ENCODE measurements at places on chromosomes 1 and 21.

DNA sequence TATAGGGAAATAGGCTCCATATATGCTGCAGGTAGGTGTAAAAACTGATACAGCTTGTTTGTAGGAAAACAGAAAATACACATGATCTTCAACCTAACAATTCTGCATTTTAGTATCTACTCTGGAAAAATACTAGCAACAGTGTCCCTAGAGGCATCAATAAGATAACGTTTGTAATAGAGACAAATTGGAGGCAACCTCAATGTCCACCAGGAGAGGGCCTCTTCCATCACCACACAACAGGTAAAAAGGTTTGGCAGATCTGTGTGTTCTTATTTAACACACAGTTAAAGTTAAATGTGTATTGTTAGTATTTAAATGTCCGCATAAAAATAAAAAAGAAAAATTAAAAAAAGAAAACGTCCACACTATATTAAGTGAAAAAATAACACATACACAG lies 5.4 kb downstream of the EIF2D start:
- DNase-seq = no peak

DNA sequence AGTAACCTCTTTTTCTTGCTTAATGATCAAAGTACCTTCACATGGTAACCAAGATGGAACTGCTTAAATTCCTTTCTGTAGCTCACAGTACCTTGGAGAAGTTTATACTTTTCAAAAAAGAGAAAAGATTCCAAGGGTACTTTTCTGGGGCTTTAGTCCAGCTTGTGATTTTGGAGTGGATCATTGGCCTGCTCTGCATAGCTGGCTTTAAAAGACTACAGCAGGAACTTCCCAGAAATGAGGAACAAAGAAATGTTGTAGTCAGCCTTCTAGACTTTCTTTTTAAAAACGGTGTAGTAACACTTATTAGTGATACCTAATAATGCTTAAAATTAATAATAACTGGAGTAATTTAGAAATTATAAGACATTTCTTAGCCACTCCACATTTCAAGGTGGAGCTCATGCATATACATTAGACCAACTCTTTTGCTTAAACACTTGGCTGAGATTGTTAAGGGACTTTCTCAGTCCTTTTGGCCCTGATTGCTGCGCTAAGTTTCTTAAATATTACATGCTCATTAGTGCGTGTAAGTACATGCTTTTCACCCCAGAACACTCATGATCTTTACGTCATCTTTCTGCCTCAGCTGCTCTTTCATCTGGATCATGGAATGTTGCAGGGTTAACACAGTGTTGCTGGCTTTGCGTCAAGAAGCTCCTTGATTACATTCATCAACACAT lies 57.3 kb downstream of the SDCCAG8 start:
- DNase-seq = peak; percentile 16

DNA sequence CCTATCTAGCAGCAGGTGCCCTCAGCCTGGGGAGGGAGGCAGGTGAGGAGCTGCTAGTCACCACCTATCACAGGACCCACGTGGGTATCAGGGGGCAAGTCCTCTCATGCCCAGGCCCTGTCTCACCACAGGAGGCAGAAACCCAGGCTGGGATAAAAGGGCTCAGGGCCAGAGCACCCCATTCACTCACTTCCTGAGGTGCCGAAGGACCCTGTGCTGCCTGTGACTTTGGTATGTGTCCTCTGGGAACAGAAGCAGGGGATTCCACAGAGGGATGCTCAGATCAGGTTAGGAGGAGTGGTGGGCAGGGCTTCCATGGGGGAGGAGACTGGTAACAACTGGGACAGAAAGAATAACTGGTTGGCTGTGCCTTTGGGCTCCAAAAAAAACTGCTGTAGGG lies at the start of gene LCE1E:
TSS of gene LCE1E (plus strand) at position 181 of the 400 bp plus-strand sequence. CDS start 1,043 bp downstream, outside the sequence.
- DNase-seq = no peak

DNA sequence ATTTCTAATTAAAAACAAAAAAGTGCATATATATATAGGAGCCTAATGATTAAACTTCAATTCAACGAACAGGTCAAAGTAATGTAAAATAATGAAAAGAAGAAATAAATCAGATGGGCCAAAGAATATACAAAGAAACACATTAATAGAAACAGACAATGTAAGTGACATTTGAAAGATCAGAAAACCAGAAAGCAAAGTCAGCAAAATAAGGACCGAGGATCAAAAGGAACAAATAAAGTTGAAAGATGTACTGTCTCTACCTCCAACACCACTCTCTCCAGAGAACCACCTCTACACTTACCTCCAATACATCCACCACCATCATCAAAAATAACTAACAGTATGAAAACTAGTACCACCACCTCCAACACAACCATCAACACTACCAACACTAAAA lies 1226.3 kb upstream of the NCAM2 start:
- no peak for DNase-seq

GRCh38 chr1:15948091-15948591 lies 27.8 kb downstream of the ZBTB17 start:
- peak; percentile 70 for DNase-seq

- no peak for DNase-seq
Observed at GRCh38 chr1:212478467-212479025, 45.8 kb downstream of the NENF start.

- DNase-seq = peak; percentile 77
Observed at GRCh38 chr21:44927587-44928461, 7.1 kb upstream of the ITGB2 start.

DNA sequence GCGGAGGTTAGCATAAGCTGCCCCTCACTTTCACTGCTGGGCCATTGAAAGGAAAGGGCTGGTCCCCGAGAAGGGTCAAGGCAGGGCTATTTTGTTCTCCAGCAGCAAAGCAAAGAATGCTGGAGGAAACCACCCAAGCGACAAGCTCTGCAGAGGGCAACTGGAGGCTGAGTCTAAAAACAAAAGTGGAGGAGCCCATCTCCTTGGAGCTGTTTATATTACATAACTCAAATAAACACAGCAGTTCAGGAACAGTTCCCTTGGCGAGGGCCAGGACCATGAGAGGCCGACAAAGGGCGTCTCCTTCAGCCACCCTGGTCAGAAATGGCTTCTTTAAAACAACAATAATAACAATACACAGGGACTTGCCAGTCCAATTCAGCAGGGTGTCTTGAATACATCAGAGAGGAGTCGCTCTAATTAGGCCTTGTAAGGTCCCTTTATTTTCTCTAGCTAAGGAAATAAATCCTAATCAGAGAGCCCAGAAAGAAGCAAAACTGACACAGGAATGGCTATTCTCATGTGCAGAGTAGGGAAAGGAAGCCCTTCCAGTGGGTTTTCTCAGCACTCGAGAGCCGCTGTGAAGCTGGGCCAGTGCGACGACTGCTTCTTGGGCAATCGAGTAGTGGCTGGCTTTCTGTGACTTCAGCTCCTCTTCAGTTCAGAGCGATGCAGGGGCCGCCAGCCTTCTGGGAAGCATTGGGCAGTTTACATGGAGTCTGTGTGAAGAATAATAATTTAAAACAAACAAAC lies 57.0 kb upstream of the TARBP1 start:
- DNase-seq = no peak

- DNase-seq = no peak
Observed at GRCh38 chr1:181936269-181936668, 125.2 kb downstream of the ZNF648 start.

GRCh38 chr1:30012455-30013440 lies 710.6 kb downstream of the MATN1 start:
- DNase-seq = no peak

DNA sequence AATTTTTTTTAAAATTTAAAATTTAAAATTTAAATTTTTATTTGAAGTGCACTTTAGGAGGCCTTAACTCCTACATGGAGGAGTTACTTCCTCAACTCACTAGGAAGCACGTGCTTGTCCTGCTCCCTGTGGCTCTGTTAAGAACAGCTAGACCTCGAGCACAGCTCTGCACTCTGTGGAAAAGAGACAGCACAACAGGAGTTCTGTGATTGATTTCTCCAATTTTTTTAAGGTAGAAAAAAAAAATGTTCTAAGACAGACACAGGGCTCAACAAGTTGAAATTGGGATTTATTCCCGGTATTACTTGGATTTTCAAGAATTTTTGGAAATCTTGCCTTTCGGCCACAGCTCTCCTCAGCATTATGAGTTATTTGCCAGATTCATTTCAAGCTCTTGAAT lies 356.6 kb upstream of the LYPLAL1 start:
- DNase-seq = no peak

GRCh38 chr21:25640202-25640942 lies 1.3 kb downstream of the JAM2 start:
- DNase-seq = peak; percentile 50

- no peak for DNase-seq
Observed at GRCh38 chr1:157494093-157494492, 58.2 kb downstream of the FCRL5 start.

- no peak for DNase-seq
Observed at GRCh38 chr21:28817871-28818270, 174.8 kb downstream of the LTN1 start.

- no peak for DNase-seq
Observed at GRCh38 chr1:154495496-154496273, 6.3 kb upstream of the TDRD10 start.

GRCh38 chr1:110581682-110582145 lies 24.4 kb downstream of the KCNA2 start:
- DNase-seq = no peak

- DNase-seq = no peak
Observed at GRCh38 chr1:107785496-107786202, 179.3 kb downstream of the VAV3 start.

GRCh38 chr21:35868005-35868868 lies 192.1 kb downstream of the SETD4 start:
- DNase-seq = no peak

GRCh38 chr1:58942759-58943191 lies 158.9 kb upstream of the JUN start:
- no peak for DNase-seq

DNA sequence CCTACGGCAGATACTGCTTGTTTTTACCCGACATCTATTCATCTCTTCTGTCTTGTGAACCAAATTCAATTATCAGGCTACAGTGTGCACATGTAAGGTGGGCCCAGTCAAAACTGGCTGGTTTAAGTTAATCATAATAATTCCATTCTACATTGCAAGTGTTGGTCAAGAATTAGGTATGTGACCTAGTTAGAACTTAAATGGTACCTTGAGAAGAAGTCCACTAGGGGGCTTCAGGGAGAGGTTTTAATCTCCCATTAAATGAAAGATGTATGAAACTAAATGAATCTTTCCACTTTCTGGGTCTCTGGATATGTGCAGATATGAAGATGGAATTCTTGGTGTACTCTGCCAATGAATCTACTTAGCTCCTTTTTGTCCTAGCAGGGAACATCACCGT lies 187.1 kb downstream of the CDC42BPA start:
- DNase-seq = peak; percentile 15

DNA sequence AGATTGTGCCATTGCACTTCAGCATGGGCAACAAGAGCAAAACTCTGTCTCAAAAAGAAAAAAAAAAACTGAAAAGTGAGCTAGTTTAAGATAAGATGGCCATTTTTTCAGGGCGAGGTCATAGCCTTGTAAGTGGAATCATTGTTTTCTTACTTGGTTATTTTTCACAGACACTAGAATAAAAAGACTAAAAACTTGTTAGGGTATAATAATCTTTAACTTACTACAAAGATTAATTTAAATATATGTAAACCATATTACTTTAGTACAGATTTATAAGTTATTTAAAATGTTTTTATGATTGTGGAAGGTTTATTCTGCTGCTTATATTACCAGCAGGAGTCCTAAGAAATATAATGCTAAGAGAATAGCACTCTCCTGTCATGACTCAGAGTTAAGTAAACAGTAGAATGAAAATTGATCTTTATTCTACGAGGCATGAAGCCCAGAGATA lies 23.5 kb downstream of the ANGPTL1 start:
- no peak for DNase-seq

GRCh38 chr1:39499668-39500067 lies 8.2 kb downstream of the BMP8A start:
- DNase-seq = no peak

DNA sequence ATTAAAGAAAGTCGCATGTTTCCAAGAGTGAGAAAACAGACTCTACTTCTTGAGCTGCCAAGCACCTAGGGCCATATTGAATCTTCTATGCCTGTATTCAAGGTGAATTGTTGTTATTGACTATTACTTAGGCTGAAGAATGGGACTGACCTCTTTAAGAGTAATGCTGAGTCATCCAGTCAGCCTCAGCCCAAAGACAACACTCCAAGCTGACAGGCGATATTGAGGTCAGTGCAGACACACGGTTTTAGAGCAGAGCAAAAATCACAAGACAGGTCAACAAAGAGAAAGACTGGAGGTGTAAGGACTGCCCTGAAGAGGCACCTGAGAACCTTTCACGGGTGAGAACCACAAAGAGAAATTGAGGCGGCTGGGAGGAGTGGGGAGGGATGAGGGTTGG lies 146.9 kb downstream of the MIS18A start:
- DNase-seq = no peak

- no peak for DNase-seq
Observed at GRCh38 chr1:156766298-156767100, 836 bp upstream of the PRCC start.

GRCh38 chr1:62897788-62898187 lies 113.9 kb downstream of the ATG4C start:
- no peak for DNase-seq

DNA sequence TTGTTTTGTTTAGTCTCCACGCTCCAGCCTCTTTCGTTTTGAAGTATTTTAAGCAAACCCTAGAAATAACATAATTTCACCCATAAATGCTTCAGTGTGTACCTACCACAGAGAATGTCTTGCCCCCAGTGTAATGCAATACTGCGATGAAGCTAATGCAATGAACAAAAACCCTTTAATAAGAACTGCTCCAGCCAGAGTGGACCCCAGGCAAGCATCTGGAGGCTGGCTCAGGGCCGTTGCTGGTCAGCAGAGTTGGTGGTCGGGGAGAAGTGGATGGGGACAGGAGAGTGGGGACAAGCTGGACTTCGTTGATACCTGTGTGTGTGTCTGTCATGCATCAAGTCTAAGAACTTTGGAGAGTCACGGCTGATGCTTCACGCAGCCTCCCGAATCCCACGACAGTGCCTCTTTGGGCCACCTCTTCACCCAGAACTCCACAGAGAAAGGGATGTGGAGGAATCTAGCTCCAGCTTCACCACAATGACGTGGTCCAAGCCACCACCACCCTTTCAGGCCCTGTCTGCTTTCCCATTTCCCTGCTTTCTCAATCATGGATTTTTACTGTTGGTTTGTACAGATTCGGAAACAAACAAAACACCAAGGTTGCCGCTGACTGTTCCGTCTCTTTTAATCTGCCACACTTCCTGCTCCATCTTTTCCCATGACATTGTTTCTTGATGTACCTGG lies 108.6 kb upstream of the ERRFI1 start:
- no peak for DNase-seq

GRCh38 chr1:204340081-204340889 lies 19.4 kb downstream of the PLEKHA6 start:
- DNase-seq = no peak

- no peak for DNase-seq
Observed at GRCh38 chr1:150683914-150684313, 13.0 kb downstream of the GOLPH3L start.

Data from GM13977 (cell line).